Stimulated activated CD8-positive, alpha-beta memory T cell treated with anti-CD3 and anti-CD28 coated beads, Interleukin-7, amount 100 ng/mL, for 48 hours (primary cell): ENCODE measurements at places on chromosomes 3 and 15.

- no peak for DNase-seq
These were observed 101.9 kb upstream of the KCNH8 start for GRCh38 chr3:19046440-19046839.

DNA sequence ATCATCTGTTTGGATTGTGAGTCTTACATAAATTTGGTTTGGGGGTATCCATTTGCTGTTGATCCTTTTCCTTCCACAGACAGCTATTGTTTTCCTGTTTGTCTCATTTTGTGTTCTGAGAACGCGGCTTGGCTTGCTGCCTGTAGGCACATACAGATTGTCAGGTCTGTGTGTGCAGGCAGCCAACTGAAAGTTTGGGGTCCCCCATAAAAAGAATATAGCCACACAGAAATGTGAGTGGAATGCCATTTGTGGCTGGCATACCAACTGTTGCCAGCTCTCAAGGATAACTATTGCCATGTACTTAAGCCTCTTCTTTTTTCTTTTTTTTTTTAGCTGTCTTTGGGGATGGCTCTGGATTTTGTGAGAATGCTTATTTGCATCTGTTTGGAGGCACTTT, 1308.0 kb downstream of the ROBO1 start:
- DNase-seq = no peak

- no peak for DNase-seq
These were observed 829 bp downstream of the DCP1A start for GRCh38 chr3:53346514-53346913.

DNA sequence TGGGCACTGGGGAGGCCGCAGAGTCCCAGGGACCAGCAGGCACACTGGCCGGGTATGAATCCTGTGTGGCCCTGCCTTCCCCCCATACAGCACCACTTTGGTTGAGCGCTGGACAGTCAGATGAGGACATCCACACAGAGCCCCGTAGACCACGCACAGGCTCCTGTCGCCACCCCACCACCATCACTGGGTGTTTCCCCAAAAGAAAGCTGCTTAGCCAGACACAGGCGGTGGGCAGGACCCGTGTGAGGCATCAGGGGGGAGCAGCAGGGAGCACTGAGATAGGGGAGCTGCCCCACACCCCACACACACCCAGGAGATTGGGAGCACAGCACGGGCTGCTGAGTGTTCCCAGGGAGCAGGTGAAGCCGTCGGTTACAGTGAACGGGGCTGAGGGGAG, 42.4 kb upstream of the SLC41A3 start:
- DNase-seq = no peak

DNA sequence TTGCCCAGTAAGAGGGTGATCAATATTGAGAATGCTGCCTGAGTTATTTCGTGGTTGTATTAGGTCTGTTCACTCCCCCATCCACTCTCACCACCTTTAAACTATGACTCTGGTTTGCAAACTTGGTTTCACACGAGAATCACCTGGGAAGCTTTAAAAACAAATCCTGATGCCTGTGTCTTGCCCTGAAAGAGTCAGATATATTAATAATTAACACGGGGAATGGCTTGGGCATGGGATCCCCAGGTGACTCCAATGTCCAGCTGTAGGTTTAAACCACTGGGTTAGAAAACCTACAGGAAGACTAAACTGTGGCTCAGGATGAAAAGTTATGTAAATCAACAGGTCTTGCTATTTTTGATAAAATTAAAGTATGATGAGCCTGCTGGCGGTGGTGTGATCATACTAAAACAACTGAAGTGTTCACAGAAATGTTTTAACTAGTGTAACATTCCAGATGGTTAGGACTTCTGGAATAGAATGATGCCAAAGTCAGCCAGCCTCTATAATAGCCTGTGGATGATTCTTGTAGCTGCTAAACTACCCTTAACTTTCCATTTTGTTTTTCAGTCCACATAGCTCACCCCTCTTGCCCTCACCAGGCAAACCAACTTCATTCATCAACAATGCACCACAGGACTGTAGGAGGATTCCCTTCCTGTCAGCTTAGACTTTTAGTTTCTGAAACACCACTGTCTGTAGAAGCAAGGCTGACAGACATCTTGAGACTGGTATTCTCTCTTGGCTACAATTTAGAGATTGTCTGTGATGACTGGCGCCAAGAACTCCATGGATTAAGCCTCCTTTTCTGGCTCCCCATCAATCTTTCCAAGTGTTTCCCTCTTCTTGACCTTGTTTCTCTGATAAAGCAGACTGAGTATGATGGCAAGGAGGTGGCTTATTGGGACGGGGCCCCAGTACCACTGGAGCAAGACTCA, 119.1 kb upstream of the ADAMTS9 start:
- no peak for DNase-seq

GRCh38 chr3:55558316-55558715, 71.2 kb upstream of the WNT5A start:
- no peak for DNase-seq
